ENCODE measurements at places on chromosomes 1 and 21.

DNA sequence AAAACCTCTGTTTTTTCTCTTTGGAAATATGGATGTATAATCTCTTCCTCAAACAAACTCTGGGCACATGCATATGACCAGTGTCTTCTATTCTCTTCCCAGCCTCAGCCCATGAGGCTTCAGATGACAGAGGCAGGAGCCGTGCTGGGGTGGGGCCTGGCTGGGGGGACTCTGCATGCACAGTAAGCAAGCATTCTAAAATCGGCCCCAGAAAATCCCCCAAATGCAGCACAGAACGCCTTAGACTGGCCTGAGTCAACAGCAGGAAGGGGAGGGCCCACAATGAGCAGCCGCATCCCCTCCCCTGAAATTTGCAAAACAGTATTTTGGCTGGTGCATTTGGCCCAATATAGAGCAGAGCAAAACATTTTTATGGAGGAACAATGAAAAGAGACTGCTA, 47.8 kb downstream of the ITPKB start:
- DNase-seq = no peak

DNA sequence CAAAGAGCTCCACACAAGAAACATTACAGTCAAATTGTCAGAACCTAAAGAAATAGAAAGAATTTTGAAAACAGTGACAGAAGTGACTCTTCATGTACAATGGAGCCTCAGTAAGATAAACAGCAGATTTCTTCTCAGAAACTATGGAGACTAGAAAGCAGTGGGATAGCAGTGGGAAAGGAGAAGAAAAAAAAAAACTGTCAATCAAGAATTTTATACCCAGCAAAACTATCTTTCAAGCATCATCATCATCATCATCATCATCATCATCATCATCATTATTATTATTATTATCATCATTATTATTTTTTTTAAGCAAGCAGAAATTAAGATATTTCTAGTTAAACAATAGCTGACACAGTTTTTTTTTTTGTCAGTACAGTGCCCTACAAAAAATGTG, 24.2 kb downstream of the CEP170 start:
- no peak for DNase-seq

GRCh38 chr1:224300346-224300745, 29.6 kb downstream of the NVL start:
- peak; percentile 24 for DNase-seq

DNA sequence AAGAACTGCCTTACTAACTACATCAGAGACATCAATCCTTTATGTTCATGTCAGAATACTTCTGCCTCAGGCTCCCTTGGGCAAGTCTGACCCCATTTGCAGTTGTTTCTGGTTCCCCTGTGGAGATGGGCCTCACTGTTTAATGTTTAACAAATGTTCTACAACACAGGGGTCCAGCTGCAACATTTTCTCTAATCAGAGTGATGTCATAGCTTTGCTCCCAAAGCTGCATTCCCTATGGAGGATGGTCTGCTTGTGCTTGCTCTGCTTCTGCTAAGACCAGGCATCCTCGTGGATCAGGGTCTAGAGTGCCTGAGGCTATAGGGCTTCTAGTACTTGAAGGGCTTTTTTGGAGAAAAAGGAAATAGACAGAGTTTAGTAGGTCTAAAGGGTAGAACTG, 1071.2 kb downstream of the TTLL7 start:
- no peak for DNase-seq

DNA sequence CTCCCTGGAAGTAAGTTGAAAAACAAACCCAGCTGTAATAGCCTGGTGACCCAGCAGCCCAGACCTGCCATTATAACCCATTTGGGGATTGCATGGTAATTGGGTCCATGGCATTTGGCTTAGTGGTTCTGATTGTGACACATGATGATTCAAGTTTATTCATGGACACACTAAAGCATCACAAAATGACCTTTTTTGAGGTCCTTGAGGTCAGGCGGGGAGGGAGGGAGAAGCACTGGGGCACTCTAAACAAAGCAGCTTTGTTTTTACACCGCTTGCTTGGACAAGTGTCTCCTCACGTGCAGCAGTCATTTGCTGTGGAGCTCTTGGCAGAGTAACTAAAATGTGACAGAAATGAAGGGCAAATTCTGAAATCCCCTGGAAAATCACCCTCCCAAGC, 241.0 kb upstream of the SGIP1 start:
- DNase-seq = no peak

GRCh38 chr1:33396188-33397124, 34.4 kb downstream of the PHC2 start:
- DNase-seq = no peak

GRCh38 chr1:5910276-5910620, 82.0 kb downstream of the NPHP4 start:
- no peak for DNase-seq

- DNase-seq = no peak
Measured at GRCh38 chr1:212281590-212281989, 3.6 kb upstream of the PPP2R5A start.

All from GM04503 (cell line).